ENCODE measurements at places on chromosomes 1 and 21. TPM values are rescaled to one million over a fixed set of nuclear protein-coding genes. Genes with fewer than 3 reads are reported as not detected.

The CRTC2 gene
- 44.7 TPM for total RNA-seq

The CYP4X1 gene
- total RNA-seq: 0.44 TPM

The PCAT6 gene
- 6.4 TPM for total RNA-seq

The CD34 gene
- total RNA-seq: 0.35 TPM

The KIF2C gene
- 71.6 TPM for total RNA-seq

DNA sequence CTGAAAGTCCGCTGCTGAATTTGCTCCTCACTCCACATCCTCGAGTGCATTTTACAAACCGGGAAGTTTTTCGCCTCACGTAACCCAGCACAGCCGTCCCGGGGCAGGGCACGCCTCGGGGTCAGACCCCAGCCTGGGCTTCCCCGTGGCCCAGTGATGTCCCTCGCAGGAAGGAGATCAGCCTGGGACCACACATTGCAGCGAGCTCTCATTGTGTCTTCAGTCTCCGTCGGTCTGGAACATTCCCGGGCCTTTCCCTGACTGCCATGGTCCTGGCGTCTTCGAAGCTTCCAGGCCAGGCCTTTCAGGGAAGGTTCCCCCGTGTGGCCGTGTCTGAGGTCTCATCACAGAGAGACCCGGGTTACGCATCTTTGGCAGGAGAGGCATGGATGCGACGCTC is 43.5 kb downstream of the MORN1 start:
- H3K36me3 ChIP-seq: no peaks in the 10 kb centered on the region
- H3K4me1 ChIP-seq: no peaks in the 10 kb centered on the region
- H3K27me3 ChIP-seq: no peaks in the 10 kb centered on the region
- DNase-seq: no peak
- H3K4me3 ChIP-seq: no peak overlapping the region
- no peak overlapping the region for H3K27ac ChIP-seq

- peaks cover 2% of the 10 kb centered on the region for H3K4me1 ChIP-seq
- DNase-seq: no peak
- no peak overlapping the region for H3K27ac ChIP-seq
- H3K27me3 ChIP-seq: peaks cover 92% of the 10 kb centered on the region
- no peak overlapping the region for H3K4me3 ChIP-seq
- H3K36me3 ChIP-seq: peaks cover 2% of the 10 kb centered on the region
These were observed 3.5 kb upstream of the DMRTA2 start for GRCh38 chr1:50426702-50427085.

- DNase-seq: peak; percentile 85
- no peak overlapping the region for H3K4me3 ChIP-seq
- no peak overlapping the region for H3K27ac ChIP-seq
- no peaks in the 10 kb centered on the region for H3K4me1 ChIP-seq
- no peaks in the 10 kb centered on the region for H3K36me3 ChIP-seq
These were observed 25.2 kb downstream of the NKAIN1 start for GRCh38 chr1:31214316-31215064.

- no peak for DNase-seq
- no peak overlapping the region for H3K27ac ChIP-seq
- no peaks in the 10 kb centered on the region for H3K27me3 ChIP-seq
These were observed 186.6 kb downstream of the NTNG1 start for GRCh38 chr1:107327446-107327845.

DNA sequence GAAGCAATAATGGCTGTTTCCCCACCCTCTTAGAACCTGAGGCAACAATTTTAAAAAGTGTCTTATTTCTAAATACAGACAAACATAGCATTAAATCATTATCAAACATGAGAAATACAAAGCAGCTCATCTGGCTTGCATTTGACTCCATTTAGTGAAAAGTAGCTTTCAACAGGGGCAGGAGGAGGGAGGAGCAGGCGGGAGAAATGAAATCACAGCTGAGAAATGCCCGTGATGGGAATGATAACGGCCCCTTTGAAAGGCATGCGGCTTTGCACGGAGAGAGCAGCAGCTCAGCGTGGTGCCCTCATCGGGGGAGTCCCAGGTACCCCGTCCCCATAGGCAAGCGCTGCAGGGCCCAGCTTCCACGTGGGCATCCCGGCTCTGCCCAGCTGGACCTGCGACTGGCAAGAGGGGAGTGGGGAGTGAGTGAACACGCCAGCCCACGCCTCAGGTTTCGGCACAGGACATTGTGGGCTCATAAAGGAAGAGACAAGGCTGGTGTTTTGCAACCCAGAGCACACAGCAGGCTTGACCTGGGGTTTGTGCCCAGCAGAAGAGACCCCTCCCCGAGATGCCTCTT is 134.6 kb downstream of the NPHP4 start:
- no peak for DNase-seq
- no peak overlapping the region for H3K27ac ChIP-seq
- H3K4me1 ChIP-seq: no peaks in the 10 kb centered on the region
- H3K4me3 ChIP-seq: peak overlapping the region; percentile 15

GRCh38 chr1:202046748-202047708 is 36.6 kb downstream of the ELF3 start:
- H3K4me3 ChIP-seq: no peak overlapping the region
- no peaks in the 10 kb centered on the region for H3K27me3 ChIP-seq

DNA sequence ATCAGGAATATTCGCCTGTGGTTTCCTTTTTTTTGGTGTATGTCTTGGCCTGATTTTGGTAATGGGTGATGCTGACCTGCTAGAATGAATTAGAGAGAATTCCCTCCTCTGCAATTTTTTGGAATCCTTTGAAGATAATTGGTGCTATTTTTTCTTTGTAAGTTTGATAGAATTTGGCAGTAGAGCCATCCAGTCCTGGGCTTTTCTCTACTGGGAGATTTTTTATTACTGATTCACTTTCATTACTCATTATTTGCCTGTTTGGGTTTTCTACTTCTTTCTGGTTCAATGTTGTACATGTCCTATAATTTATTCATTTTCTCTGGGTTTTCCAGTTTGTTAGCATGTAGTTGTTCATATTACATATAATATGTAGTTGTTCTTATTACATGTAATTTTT is 48.7 kb downstream of the NTMT2 start:
- no peaks in the 10 kb centered on the region for H3K4me1 ChIP-seq
- H3K27me3 ChIP-seq: no peaks in the 10 kb centered on the region
- H3K36me3 ChIP-seq: no peaks in the 10 kb centered on the region
- H3K27ac ChIP-seq: no peak overlapping the region
- no peak for DNase-seq

DNA sequence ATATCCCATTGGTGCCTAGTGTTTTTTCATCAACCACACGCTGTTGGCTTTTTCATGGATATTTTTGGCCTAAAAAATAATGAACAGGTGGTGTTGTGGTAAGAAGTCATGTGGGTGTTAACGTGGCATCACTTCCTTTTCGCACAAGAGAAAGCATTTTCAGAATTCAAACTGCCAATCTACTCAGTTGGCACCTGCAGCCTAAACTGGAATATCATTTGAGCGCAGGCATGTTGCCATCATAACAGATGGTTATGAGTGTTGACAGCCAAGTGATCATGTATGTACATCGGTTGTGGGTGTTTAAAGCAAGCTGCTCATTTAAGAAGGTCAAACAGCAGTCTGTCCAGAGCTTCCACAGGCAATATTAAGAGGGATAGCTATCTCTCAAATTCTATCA is 1963.0 kb downstream of the NCAM2 start:
- H3K36me3 ChIP-seq: no peaks in the 10 kb centered on the region
- no peak for DNase-seq
- H3K4me3 ChIP-seq: no peak overlapping the region
- no peaks in the 10 kb centered on the region for H3K27me3 ChIP-seq
- no peaks in the 10 kb centered on the region for H3K4me1 ChIP-seq

- no peak for DNase-seq
- no peaks in the 10 kb centered on the region for H3K27me3 ChIP-seq
- peak overlapping the region; percentile 99 for H3K27ac ChIP-seq
- H3K4me1 ChIP-seq: peaks cover 14% of the 10 kb centered on the region
These were observed 12.6 kb downstream of the MCL1 start for GRCh38 chr1:150566589-150567340.

DNA sequence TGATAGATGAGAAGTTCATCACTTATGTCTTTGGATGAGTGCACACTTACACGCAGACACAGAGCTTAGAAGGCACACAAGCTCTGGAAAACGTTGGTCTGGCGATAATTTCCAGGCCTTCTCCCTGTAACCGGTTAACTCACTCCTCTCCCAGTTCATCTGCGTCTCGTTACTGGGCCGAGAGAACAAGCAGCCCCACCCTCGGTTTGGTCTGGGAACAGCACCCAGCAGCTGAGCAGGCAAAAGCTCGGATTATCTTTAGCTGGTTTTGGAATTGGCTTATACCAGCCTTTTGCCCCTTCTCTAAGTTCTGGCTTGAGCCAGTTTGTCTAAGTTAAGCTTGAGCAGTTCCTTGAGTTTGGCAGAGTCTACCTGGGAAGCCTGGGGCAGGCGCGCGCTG is 27.3 kb upstream of the COL6A1 start:
- H3K27me3 ChIP-seq: no peaks in the 10 kb centered on the region
- no peaks in the 10 kb centered on the region for H3K36me3 ChIP-seq
- H3K4me1 ChIP-seq: no peaks in the 10 kb centered on the region

- DNase-seq: no peak
- H3K4me3 ChIP-seq: no peak overlapping the region
- no peaks in the 10 kb centered on the region for H3K4me1 ChIP-seq
- H3K27ac ChIP-seq: no peak overlapping the region
- H3K36me3 ChIP-seq: peaks cover 55% of the 10 kb centered on the region
- H3K27me3 ChIP-seq: no peaks in the 10 kb centered on the region
These were observed 11.9 kb upstream of the PAQR6 start for GRCh38 chr1:156259805-156260204.

GRCh38 chr1:109995536-109995935 is 11.0 kb downstream of the AHCYL1 start:
- H3K4me1 ChIP-seq: no peaks in the 10 kb centered on the region
- H3K27ac ChIP-seq: no peak overlapping the region
- H3K4me3 ChIP-seq: no peak overlapping the region
- no peaks in the 10 kb centered on the region for H3K27me3 ChIP-seq
- peaks cover 14% of the 10 kb centered on the region for H3K36me3 ChIP-seq

DNA sequence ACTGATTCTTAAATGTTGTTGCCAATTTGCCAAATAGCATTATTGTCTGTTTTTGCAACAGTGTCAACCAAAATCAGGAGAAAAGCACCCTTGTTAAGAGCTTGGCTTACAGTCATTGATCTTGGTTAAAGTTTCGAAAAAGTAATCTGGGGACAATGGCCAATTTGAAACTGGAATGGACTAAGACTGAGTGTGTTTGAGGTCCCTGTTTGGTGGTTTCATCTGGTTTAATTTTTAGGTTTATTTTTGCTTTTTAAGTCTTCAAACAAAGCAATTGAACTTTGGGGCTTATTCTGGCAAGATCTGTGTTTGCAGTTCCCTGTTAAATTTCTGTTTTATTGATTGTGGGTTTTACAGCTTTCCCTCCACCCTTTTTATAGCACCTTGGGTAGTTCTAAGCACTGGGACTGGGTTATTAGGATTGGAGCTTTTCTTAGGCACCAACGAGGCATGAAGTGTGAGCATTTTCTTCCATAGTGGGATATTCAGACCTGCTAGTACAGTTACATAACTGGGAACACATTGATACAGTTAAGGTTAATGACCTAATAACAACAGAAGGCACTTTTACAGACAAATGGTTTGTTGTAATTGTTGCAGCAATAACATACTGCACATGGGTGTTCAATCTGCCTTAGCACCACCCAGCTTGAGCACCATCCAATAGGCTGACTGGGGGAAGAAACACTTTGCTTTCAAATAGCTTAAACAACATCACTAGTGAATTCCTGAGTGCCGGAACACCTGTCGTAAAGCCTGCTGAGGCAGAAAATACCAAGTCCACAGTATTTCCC is 40.6 kb upstream of the MAP10 start:
- DNase-seq: no peak
- 0 out of 3 replicates have a peak, but pooled peaks cover 4% of the 10 kb centered on the region for H3K36me3 ChIP-seq
- no peaks in the 10 kb centered on the region for H3K27me3 ChIP-seq
- no peak overlapping the region for H3K27ac ChIP-seq
- H3K4me1 ChIP-seq: peaks cover under 1% of the 10 kb centered on the region

DNA sequence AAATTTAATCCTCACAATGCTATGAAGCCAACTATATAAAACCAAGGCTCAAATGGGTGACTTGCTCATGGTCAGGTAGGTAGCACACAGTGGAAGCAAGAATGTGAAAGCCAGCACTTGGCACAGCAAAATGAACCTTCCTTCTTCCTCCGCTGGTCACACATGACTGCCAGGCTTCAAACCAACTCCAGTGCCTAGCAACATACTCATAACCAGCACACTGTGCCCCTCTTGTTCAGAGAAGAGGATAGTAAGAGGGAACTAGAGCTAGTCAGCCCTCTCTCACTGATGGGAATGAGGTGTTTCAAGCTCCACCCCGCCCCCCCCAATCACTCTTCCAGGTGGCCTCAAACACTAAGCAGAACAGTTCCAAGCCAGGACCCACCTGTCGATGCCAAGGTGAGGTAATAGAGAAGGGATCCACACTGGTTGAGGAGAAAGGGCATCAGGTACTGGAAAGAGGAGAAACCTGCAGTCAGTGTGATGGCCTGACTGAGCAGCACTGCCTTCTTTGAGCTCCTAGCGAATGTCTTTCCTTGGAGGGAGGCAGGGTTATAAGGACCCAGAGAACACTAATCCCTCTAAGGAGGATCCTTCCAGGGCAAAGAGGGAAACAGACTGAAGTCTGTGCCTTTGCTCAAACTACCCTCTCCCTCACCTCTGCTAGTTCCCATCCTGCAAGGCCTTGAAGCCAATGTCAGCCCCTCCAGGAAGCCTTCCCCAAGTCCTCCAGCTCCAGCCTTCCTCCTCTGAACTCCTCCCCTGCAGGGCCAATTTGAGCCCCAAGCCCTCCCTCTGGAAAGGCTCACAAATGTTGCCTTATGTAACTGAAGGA is 1.2 kb downstream of the TMEM234 start:
- H3K4me1 ChIP-seq: peaks cover 7% of the 10 kb centered on the region
- no peak for DNase-seq
- H3K36me3 ChIP-seq: peaks cover 45% of the 10 kb centered on the region
- no peak overlapping the region for H3K27ac ChIP-seq

GRCh38 chr1:180168786-180169639 is 14.3 kb downstream of the QSOX1 start:
- peak; percentile 87 for DNase-seq
- H3K4me1 ChIP-seq: peaks cover 2% of the 10 kb centered on the region
- no peak overlapping the region for H3K4me3 ChIP-seq
- H3K27me3 ChIP-seq: no peaks in the 10 kb centered on the region
- peaks cover 5% of the 10 kb centered on the region for H3K36me3 ChIP-seq
